Stimulated activated CD8-positive, alpha-beta memory T cell treated with anti-CD3 and anti-CD28 coated beads, Interleukin-4, amount 100 ng/mL, for 4 hours (primary cell): ENCODE measurements at places on chromosomes 7 and 10.

DNA sequence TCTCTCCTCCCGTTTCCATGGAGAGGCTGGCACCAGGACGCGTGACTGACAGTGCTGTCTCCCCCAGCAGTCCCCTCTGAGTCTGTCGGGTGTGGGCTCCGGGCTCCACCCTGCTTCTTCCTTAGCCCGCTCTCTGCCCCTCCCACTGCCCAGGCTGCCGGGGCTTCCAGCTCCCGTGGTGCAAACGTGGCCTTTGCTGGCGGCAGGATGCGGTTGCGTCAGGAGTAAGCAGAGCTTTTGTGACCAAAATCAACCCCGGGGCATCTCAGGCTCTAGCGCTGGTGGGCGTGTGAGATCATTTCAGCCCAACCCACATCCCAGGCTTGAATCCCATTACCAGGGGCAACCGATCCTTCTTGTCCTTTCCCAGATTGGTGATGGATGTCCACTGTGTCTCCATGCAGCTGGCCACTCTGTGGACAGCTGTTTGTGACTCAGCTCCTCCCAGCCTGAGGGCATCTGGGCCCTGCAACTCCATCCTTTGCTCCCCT is 28.2 kb downstream of the PTPRE start:
- DNase-seq = no peak

- peak; percentile 31 for DNase-seq
Observed at GRCh38 chr10:70115948-70116682, 16.5 kb downstream of the AIFM2 start.

- no peak for DNase-seq
Observed at GRCh38 chr10:104903433-104903832, 262.3 kb downstream of the SORCS3 start.

GRCh38 chr7:139915864-139916716 is 87.0 kb downstream of the TBXAS1 start:
- peak; percentile 13 for DNase-seq

GRCh38 chr7:48250441-48250951 is 79.2 kb downstream of the ABCA13 start:
- DNase-seq = no peak

- DNase-seq = no peak
Observed at GRCh38 chr7:47661051-47661714, 79.3 kb upstream of the TNS3 start.

DNA sequence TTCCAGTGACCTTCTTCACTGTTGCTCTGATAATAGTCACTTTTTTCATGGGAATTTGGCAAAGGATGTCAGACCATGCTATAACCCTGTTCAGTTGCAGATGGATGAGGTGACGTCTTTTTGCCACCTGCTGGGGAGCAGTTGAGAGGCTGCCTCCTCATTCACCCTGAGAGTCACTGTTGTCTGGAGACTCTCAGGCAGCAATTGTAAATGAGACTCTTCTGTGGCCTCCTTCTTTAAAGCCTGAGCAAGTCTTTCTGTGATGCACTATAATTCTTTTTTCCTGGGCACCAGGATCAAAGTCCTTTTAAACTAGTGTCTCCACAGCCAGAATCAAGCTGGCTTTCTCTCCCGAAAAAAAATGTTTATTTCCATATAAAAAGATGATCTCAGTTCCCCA is 345.1 kb downstream of the ARL4A start:
- DNase-seq = no peak

GRCh38 chr7:47180516-47180826 is 401.4 kb downstream of the TNS3 start:
- DNase-seq = no peak
